ENCODE measurements at places on chromosomes 2 and 18.
A peak's percentile ranks its signal among the peaks of the same experiment; 100 is the strongest.

DNA sequence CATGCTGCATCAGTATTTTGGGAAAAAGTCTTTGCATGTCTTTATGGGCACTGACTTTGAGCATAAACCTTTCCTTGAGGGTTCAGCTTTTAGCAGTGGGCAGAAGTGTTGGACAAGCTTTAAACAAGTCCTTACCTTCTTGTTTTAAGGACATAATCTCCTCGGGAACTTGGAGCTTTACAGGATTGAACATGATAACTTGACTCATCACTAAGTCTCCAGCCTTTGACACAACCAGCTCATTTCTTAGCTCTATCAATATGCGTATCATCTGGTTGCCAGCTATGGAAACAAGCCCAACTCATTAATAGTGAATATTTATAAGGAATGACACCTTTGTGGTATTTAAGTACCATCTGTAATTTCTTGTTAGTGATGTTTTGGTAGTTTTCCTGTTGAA, 21.0 kb upstream of the RAB27B start:
- no peak for DNase-seq

DNA sequence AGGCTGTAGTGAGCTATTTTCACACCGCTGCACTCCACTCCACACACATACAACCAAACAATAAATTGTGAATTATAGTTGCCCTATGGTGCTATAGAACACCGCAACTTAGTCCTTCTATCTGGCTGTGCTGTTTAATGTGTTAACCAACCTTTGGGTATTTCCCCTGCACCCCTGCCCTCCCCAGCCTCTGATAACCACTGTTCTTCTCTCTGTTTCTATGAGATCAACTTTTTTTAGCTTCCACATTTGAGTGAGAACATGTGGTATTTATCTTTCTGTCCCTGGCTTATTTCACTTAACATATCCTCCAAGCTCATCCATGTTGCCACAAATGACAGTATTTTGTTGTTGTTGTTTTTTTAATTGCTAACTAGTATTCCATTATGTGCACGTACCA, 32.5 kb downstream of the TET3 start:
- no peak for DNase-seq

DNA sequence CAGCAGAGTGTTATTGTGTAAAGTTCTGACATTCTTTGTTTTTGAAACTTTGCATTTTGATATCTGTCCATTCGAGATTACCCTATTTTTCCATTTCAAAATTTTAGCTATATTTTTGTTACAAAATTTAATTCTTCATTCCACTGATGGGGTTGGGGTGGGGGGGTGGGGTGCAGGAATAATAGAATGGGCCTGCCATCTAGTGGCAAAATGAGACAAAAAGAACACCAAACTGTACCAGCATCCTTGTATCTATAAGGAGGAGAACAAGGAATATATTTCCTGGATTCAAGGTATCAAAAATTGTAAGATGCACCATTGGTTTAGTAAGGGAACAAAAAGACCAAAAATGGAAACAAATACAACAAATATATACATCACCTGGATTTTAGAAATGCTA, 27.9 kb upstream of the TTR start:
- DNase-seq: peak; percentile 2

DNA sequence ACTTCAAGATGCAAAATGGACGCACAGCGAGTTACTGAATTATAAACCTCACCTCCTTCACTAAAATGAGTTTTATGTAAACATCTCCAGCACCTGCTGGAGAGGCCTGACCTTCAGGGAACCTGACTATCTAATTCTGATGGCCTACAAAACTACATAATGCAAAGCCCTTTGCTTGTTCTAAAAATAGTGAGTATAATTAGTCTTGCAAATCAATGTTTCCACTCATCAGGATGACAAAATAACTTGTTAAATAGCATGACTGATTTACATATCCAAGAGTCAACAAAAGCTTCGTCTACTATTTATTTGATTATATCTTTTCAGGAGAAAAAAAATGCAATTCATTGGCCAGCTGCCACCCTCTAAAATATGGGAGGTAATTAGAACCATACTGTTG, 326.3 kb upstream of the MC4R start:
- DNase-seq: peak; percentile 62

DNA sequence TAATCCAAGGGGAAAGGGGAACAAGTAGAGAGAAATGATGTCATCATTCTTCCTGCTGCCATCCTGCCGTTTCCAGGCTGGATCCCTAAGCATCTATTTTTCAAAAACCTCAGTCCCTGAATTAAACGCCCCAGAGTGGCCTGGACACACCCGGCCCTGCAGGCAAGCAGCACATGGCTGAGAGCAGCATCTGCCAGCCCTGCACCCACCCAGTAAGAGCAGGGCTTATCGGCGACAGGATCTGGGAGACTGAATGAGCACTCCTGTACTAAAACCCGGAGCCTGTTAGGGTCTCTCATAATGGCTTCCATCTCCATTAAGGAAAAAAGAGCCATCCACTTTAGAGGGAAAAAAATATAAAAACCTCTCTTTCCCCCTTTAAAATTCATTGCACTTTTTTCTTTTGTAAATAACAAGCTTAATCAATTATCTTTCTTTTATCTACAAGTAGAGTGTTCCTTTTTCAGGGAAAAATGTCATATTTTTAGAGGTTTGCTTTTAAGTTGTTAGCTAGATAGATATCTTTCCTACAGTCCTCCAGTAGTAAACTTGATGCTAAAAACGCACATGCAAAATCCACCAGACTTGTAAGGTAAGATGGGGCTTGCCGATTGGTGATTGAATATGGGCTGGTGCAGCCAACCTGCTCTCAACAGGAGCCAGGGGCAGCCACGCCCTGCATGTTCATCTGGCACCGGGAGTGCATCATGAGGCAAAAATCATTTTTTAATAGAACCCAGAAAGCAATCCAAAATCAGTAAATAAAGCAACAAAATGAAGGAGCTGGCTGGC, 457.8 kb downstream of the EIPR1 start:
- no peak for DNase-seq

- no peak for DNase-seq
Observed at GRCh38 chr2:200338692-200339091, 32.2 kb downstream of the SPATS2L start.

- DNase-seq: peak; percentile 28
Observed at GRCh38 chr2:74199871-74200305, 1.5 kb downstream of the MTHFD2 start.

GRCh38 chr2:135638825-135639224, 102.8 kb upstream of the UBXN4 start:
- no peak for DNase-seq

All from DMS53 (cell line).